D721Med (cell line): ENCODE measurements at places on chromosomes 7 and 10.

- no peak for DNase-seq
Measured at GRCh38 chr10:44245601-44245938, 139.3 kb downstream of the CXCL12 start.

DNA sequence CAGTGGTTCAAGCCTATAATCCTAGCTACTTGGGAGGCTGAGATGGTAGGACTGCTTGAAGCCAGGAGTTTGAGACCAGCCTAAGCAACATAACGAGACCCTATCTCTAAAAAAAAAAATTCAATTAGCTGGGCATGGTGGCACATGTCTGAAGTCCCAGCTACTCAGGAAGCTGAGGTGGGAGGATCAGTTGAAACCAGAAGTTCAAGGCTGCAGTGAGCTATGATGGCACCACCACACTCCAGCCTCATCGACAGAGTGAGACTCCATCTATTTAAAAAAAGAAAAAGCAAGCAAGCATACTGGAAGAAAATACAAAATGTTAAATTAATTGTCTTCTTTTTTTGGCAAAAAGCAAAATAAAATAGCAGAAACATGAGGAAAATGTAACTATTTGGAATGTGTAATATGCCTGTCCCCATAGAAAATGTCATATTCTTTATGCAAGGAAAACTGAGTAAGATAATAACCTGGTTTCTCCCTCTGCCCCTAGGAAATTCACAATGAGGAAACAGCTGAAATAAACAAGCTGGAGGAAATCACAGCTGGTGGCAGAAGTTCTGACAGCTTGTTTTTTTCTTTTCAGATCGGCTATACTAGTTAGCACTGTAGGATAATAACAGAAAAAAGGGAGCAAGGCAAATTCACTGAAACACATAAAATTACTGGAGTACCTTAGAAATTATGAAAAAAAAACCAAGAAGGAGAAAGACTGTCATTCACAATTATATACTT, 48.5 kb downstream of the HERPUD2 start:
- DNase-seq = no peak

DNA sequence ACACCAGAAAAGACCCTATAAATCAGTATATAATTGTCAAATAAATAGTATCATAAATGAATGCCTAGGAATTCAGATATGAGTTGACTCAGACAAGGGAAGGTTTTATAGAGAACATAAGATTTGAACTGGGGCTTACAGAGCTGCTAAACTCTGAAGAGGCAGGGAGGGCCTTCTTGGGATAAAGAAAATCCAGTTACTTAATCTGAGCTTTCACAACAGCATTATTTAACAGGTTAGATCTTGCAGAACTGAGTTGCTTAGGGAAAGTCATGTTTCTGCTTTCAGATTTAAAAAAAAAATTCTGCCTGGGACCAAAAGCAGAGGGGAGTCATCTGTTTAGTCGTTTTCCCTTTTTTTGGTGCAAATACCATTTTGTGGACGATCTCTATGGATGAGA, 594.8 kb upstream of the FZD8 start:
- no peak for DNase-seq

GRCh38 chr10:46268076-46268881, 18.5 kb upstream of the ANTXRL start:
- no peak for DNase-seq

DNA sequence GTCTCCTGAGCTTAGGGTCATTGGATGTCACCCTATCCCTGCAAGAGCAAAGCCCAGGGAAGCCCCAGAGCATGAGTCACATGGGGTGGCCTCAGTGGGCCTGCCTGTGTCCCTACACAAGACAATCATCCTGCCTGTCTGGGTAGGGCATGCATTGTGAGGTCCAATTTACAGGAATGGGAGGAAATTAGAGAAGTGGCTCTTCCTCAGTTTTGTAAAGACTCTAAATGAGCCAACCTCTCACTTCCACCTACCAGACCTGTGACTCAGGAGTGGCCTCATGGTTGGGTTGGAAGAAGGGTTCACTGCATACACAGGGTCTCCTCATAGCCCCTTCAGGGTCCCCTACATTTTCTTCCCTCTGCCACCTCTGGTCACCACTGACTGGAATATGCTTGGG, 43.6 kb upstream of the SMNDC1 start:
- no peak for DNase-seq

- peak; percentile 41 for DNase-seq
Measured at GRCh38 chr10:77308084-77308732, 329.4 kb downstream of the KCNMA1 start.

GRCh38 chr10:116286626-116287200, 13.7 kb upstream of the GFRA1 start:
- DNase-seq = no peak

DNA sequence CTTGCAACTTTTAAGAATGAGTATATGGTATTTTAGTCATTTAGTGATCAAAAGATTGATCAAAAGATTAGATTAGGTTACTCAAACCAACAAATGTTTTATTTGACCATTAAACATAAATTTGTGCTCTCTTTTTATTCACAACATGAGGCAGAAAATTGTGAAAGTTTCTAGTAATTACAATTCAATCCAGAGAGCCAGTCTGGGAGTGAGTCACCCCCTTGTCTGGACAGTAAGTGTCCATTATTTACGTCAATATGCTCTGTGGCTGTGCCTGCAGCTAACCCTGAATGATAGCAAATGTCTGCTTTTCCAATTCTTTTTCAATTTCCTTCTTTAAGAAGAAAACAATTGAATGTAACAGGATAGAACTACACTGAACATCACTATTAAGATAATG, 27.9 kb downstream of the GNG11 start:
- no peak for DNase-seq

DNA sequence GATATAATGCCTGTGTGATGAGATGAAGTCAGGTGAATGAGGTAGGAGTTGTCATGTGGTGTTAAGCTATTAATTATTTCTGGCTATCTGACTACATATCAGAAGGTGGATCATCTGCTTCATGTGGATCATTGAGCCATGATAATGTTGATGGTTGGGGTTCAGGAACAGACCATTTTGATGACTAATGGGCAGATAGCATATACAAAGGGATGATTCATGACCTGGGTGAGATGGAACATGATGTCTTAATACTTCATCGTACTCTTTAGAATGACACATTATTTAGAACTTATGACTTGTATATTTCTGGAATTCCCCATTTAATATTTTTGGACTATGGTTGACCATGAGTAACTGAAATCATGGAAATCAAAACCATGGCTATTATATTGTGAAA, 155.1 kb downstream of the OR13A1 start:
- no peak for DNase-seq

GRCh38 chr7:54825368-54825767, 66.4 kb upstream of the SEC61G start:
- no peak for DNase-seq

- DNase-seq = no peak
Measured at GRCh38 chr10:104777086-104777799, 136.2 kb downstream of the SORCS3 start.

DNA sequence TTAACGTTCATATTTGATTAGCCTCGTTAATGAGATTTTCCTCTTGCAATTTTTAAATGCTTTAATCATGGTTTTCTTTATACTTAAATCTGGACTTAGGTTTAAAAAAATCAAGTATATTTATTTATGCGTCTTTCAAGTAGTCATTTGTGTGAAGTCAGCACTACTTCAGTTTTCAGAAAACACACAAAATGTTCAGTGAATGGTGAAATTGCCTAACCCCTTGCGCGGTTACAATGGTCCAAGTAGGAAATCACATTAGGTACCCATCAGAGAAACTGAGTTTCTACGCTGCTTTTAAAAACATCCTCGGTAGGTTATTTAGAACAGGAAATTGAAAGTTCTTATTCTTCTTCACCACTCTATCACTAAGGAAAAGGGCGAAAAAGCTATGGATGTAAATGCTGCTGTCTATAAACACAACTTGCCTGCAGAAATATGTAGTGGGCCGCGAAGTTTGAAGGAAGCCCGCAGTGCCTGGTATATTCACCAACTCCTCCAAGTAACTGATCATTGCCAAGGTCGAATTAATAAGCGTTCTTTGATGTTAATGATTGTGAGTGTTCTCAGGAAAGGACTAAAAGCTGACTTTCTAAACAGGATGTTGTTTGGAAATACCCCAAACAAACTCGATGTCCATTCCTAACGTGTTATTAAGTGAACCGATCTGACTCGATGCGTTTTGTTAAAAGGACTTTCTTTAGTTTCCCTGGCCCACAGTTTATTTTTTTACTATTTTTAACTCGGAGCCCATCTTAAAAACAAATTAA, 1.0 kb downstream of the SYPL1 start:
- DNase-seq = no peak

GRCh38 chr10:17811146-17811865, 2.2 kb downstream of the MRC1 start:
- no peak for DNase-seq

DNA sequence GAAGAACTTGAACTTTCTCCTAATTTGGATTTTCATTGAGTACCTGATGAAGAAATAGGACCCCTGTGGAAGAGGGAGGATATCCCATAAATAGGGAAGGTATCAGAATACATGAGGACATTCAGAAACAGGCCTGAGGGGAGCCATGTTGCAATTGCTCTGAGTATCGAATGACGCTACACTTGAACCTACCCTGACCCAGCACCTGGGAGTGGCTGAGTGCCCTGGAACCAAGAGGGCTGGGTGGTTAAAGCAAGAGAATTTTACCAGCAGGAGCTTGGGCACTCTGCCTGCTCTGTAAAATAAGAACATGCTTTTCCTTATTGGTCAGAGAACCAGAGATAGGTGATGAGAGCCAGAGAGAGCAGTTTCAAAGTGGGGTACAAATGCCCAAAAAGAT, 7.2 kb downstream of the NEUROD6 start:
- no peak for DNase-seq

- no peak for DNase-seq
Measured at GRCh38 chr10:25061711-25062449, 45.5 kb downstream of the THNSL1 start.

GRCh38 chr7:28130277-28130676, 50.3 kb downstream of the JAZF1 start:
- DNase-seq = no peak

DNA sequence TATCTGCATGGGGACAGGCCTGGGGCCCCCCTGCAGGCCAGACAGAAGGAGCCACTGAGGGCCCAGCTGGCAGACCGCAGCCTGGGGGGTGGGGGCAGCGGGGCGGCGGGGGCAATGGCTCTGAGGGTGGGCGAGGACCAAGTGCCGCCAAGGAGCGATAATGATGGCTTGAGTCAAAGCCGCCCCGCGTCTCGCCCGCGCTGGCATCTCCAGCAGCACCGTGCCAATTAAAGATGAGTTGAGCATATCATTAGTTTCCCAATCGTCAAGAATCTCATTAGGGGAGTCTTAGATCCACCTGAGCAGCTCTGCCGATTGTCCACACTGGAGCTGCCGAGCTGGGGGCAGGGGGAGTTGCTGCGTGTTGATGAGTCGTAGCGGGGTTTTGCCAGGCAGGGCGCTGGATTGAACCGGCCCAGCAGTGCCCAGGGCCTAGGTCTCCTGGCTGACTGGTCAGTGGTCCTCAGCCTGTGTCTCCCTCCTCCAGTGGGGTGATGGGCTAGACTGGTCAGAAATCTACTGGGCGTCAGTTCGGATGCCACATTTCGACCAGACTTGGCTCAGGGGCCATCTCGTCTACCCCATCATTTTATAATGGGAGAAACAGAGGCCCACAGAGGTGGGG, 41.0 kb upstream of the PSMG3 start:
- DNase-seq = no peak

- DNase-seq = no peak
Measured at GRCh38 chr10:124033887-124034218, 59.5 kb downstream of the CHST15 start.

DNA sequence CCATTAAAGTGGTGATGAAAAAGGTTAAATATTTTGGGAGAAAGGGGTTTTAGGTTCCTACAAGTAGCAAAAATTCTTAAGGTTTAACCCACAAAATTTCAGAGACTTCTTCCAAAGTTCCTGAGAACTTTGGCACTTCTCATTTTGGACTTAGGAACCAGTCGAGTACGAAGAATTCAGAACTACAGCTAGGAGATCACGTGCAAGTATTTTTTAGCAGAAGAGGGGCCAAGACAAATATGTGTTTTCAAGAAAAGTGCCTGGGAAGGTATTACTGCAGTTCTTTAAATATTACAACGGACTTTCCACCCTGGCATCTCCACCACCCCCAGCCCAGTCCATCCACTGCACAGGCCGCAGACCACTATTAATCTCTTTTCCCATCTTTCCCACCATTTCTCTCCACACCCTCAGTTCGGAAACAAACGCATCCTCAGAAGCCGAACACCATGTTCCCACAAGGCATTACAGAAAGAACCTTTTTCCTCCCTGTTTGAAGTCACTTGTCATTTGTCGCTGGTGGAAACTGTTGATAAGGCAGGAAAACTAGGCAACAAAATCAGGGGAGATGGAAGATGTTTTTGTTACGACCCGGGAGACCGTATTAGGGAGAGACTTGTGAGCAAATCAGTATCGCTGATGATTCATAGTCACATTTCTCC, 7.1 kb downstream of the INHBA start:
- DNase-seq = no peak

DNA sequence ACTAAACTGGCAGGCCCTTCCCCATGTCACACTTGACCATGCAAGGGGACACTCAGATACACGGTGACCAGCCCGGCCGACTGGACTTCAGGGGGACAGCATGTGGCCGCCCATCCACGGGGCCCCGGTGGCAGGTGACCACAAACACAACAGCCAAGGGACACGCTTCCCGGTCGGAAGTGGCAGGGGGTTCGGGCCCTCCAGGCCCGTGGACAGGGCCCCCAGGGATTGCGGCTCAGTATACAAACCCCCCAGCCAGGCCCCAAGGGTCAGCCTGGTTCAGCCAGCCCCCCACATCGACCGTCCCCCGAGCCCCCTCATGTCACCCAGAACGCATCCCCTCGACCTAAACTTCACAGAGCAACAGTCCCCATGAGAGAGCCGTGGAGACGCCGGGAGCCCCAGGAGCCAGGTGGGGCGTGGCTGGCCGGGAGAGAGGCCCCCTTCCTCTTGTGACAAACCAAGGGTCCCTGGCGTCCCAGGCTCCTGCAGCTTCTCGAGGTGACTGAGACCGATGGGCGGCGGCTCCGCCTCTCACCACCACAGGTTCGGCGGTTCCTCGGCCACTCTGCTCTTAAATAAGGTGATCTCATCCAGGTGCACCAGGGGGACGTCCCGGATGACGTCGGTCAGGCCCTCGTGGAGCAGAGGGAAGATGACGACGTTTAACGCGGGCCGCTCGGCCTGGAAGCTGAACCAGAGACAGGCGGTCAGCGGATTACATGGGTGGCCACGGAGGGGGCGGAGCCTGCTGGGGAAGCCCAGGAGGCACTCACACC, 57.8 kb upstream of the TNRC18 start:
- no peak for DNase-seq

DNA sequence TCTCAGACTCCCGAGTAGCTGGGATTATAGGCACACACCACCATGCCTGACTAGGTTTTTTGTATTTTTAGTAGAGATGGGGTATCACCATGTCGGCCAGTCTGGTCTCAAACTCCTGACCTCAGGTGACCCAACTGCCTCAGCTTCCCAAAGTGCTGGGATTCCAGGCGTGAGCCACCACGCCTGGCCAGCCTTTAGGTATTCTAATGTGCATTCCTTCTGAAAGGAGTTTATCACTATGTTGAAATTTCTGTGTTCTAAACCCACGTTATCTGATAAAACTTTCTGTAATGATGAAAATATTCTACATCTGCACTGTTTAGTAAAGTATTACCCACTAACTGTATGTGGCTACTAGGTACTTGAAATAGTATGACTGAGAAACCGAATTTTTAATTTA, 110.6 kb upstream of the IMMP2L start:
- DNase-seq = no peak
